Left hindlimb (tissue), 1 donor: ENCODE measurements at places on chromosomes 5 and 9.

DNA sequence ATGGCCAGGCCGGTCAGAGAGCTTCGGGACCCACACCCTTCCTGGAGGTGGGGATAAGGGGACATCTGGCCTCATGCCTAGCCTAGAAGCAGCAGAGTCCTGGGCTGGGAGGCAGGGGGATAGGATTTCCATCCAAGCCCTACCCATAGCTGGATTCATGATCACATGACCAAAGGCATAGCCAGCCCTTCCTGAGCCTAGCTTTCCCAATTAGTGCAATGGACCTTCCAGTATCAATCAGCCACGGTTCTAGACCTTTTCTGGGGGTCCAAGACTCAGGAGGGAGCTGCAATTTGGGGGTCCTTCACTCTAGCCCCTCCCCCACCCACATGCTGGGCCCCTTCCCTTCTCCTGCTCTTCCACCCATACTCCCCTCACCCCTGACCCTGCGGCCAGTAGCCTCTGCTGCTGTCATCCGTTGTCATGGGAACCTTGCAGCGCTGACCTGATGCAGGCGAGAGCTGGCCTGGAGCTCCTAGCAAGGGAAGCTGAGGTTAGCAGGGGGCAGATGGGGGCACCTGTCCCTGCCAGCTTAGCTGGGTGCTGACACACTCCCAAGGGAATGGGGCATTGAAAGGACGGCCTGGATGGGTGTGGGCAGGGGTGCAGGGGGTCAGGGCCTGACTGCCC is 44.6 kb downstream of the CXXC5 start:
- no peak for DNase-seq

DNA sequence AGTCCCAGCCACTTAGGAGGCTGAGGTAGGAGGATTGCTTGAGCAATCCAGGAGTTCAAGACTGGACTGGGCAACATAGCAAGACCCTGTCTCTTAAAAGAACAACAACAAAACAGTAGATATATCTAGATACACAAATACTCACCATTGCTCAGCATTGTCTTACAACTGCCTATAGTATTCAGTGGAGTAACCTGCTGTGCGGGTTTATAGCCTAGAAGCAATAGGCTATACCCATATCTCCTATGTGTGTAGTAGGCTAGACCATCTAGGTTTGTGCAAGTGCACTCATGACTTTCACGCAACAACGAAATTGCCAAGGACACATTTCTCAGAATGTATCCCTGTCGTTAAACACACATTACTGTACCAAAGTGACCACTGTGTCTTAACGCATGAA is 44.7 kb downstream of the SLIT3 start:
- no peak for DNase-seq

- DNase-seq: no peak
Observed at GRCh38 chr5:75736273-75736672, 19.0 kb upstream of the POC5 start.

- DNase-seq: no peak
Observed at GRCh38 chr5:82624062-82624461, 345.9 kb upstream of the RPS23 start.

- no peak for DNase-seq
Observed at GRCh38 chr5:50606179-50606578, 60.3 kb upstream of the PARP8 start.

GRCh38 chr5:175378444-175379028 is 65.4 kb downstream of the DRD1 start:
- no peak for DNase-seq

GRCh38 chr9:130627896-130628792 is 36.2 kb upstream of the PRDM12 start:
- no peak for DNase-seq

GRCh38 chr9:77856615-77857014 is 175.0 kb downstream of the GNAQ start:
- no peak for DNase-seq

DNA sequence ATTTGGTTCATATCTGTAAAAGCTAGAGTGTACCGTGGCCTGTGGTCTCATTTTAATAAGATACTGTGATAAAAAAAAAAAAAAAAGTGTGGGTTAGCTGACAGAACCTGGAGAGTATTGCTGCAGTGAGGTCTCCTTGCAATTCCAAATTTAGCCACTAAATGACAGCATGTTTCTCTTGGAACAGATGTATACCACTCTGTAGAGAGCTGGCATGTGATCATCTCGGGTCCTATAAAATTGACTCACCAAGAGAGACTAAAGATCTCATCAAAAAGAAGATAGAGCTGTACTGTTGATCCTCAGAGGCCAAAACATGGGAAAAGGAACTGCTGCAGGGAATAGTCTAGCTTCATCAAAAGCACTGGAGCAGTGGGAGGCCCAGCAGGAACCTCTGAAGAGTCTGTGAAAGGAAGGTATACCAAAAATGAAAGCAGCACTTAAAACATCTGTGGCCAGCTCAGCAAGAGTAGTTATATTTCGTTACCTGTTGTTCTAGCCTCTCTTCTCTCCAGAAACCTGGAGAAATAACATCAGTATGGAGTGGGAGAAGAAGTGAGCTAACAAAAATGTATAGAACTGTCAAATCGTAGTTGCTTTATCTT is 826.8 kb downstream of the EFNA5 start:
- no peak for DNase-seq

- no peak for DNase-seq
Observed at GRCh38 chr5:594226-594860, 17.8 kb upstream of the CEP72 start.

DNA sequence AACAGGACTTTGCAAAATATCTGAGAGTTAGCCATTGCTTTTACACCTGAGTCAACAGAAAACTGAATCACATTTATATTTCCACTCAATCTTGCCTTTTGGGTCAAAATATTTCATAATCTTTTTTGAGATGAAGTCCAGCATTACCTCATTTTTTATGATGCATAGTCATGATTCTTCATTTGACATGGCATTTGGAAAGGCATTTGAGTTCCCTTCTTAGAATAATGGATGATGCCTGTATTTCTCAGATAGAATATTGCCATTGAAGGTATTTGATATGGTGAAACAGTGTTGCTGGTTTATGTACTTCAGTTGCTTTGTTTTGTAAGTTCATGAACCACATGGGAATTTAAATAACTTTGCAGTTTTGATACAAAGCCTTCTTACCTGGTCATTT is 180.4 kb downstream of the PRR16 start:
- DNase-seq: no peak

- DNase-seq: no peak
Observed at GRCh38 chr9:92739346-92739970, 25.2 kb downstream of the BICD2 start.

- no peak for DNase-seq
Observed at GRCh38 chr5:157476702-157477408, 16.8 kb downstream of the NIPAL4 start.

DNA sequence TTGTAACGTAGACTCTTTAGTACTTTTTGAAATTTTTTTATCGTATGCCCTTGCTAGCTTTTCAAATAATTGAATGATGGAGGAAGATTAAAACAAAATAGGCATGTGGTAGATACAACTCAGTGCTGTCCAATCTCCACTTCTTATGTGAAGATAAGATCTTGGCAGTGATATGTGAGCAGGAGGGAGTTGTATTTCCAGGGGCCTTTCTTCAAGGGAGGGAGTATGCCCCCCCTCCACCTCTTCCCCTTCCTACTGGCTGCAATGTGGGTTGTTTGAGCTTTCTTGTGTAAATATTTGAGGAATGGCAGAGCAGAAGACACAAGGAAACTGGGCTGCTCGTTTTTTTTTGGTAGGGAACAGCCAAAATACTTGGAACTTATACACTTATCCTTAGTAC is 374.9 kb downstream of the PSAT1 start:
- no peak for DNase-seq

DNA sequence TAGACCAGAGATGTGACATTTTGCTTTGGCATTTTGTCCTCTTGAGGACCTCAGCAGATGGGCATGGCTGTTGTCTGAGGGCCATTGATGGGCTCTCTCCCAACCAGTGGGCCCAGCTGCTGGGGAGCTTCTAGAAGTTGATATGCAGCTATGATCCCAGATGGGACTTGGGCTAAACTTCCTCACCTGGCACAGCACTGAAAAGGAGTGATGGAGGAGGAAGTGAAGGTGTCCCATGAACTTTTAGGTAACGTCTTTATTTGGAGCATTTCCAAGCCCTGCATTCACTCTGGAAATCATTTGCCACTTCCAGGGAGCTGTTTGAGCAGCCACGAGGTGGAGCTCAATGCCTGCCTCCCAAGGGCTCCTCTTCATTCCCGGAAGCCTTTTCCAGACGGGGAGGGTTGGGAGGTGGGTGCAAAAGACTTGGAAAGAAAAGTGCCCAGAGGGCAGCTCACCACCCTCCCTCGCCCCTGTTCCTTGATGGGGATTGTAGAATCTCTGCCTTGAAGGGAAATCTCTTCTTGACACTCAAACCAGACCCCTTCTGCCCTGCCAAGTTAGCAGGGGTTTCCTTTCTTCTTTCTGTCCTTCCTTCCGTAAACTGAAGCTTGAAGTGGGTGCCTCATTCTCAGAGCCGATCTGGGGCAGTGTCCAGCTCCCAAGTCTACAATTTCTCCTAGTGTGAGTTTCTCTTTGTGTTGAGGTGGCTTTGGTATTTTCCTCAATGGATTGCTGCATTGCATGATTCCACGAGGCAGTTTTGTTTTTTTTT is 18.1 kb upstream of the NEUROG1 start:
- no peak for DNase-seq

- no peak for DNase-seq
Observed at GRCh38 chr9:109453210-109453842, 44.8 kb downstream of the PTPN3 start.

DNA sequence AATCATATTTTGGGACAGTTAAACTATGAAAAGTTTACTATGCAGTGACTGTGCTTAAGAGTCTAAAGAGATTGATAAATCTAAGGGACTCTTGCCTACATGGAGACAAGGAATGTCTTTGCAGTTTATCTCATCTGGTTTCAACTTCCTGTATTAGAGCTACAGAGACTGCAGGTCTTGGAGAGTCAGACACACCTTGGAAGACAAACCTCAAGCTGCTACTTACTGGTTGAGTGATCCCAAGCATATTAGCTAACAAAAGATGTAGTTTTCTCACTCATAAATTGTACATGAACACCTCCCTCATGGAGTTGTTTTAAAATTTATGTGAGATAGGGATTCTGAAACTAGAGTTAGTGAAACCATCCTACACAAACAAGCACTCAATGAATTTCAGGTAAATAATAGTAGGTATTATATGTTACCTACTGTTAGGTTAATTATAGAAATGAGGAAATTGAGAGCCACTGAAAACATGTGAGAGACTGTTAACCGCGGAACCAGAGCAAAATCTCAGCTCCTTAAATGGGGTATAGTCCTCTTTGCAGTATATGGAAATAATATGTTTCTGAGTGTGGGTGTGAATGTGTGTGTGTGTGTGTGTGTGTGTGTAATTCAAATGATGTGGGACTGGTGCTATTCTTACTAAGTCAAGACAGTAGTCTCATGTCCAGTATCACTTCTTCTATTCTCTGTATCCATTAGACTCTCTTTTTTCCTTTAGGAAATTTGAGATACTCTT is 752.1 kb downstream of the DTWD2 start:
- DNase-seq: no peak

DNA sequence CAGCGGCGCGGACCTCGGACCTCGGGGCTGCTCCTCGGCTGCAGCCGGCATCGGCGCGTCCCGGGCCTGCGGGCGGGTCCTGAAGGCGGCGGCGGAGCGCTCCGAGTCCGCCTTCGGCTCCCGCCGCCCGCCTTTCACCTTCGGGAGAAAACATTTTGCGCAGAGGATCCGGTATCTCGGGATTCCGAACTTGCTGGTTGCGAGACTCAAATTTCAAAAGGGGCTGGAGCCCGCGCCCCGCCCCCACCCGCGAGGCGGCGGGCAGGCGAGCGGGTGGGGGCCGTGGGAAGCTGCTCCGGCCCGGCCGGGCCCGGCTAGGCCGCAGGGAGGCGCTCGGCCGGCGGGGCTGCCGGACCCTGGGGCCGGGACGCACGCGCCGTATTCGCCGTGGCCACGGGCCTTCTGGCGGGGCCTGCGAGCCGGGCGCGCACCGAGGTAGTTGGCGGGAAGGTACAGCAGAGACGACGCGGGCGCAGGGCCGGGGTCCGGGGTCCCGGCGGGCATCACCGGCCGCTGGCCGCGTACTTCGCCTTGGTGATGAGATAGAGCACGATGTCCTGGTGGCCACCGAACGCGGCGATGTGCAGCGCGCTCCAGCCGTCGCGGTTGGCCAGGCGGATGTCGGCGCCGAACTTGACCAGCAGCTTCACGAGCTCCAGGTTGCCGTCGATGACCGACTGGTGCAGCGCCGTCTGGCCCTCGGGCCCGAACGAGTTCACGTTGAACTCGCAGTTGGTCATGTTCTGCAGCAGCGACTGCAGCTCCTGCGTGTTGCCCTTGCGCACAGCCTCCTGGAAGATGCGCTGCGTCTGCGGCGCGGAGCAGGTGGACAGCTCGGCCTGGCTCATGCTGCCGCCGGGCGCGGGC is 757 bp downstream of the NRARP start:
- DNase-seq: peak; percentile 62

- no peak for DNase-seq
Observed at GRCh38 chr9:107281922-107282667, 984 bp upstream of the RAD23B start.

GRCh38 chr5:5217371-5217770 is 77.2 kb downstream of the ADAMTS16 start:
- no peak for DNase-seq

- DNase-seq: peak; percentile 36
Observed at GRCh38 chr5:72541501-72542225, 34.5 kb upstream of the ZNF366 start.

GRCh38 chr9:2818804-2819121 is 25.1 kb downstream of the PUM3 start:
- DNase-seq: no peak

- DNase-seq: no peak
Observed at GRCh38 chr5:14399054-14399692, 182.4 kb upstream of the OTULINL start.

- DNase-seq: no peak
Observed at GRCh38 chr9:98037357-98037756, 19.2 kb upstream of the NANS start.

GRCh38 chr5:151224372-151224771 is 480 bp upstream of the CCDC69 start:
- DNase-seq: no peak

DNA sequence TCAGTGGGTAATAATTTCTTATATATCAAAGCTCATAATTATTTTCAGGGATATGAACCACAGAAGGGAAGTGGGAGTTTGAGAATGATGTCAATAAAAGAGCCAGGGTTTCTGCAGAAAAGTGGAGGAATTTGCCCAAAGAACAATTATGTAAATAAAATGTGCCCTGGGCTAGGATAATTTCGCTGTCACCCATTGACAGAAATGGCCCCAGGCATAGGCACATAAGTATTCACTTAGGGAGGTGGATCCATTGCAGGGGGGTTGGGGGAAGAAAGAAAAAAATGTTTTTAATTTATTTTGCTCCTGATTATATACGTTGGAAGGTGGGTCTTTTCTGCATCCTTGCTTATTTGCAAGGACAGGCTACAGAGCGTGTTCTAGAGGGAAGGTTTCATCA is 135.1 kb upstream of the IRX2 start:
- no peak for DNase-seq

- no peak for DNase-seq
Observed at GRCh38 chr5:39577529-39577928, 152.7 kb upstream of the DAB2 start.
